ENCODE measurements at places on chromosomes 3 and 15.

- DNase-seq, result no peak
These were observed 17.8 kb downstream of the SUMF1 start for GRCh38 chr3:4449043-4449805.

- DNase-seq, result no peak
These were observed 106.8 kb upstream of the IL12A start for GRCh38 chr3:159881828-159882309.

DNA sequence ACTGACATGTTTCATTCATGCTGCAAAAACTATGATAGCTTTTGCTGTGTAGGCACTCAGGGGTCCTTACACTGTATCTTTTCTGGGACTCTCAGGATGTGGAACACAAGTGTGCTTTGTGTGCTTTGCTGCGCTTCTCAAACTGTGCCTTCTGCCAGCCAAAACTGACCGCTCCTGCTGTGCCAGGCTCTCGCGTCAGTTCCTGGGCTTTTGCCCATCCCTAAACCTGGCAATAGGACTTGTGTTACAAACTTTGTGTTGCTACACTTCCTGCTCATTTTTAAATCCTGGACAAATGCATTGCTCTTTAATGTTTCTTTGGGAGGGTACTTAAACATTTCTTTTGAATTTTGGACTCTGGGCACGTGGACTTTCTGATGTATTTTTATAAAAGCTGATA lies 60.3 kb downstream of the DIPK2A start:
- DNase-seq, result no peak

DNA sequence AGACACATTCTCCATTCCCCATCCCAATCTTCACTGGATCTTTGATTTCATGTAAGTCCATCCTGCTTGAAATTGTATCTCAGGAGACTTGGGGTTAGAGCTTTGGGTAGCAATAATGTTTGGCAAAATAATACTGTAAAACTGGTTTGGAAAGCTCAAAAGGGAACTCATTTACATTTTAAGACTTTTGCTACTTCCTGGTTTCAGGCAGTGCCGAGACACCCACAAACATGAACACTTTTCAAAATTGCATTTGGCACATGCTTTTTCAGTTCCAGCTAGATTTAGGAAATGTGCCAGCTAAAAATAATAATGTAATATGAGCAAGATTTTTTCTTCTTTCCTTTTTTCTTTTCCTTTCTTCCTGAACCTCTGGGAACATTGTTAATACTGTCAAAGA lies 145.7 kb upstream of the CBLB start:
- no peak for DNase-seq

- no peak for DNase-seq
These were observed 24.6 kb upstream of the APEH start for GRCh38 chr3:49649576-49649975.

GRCh38 chr15:98683831-98684230 lies 35.5 kb downstream of the IGF1R start:
- no peak for DNase-seq

DNA sequence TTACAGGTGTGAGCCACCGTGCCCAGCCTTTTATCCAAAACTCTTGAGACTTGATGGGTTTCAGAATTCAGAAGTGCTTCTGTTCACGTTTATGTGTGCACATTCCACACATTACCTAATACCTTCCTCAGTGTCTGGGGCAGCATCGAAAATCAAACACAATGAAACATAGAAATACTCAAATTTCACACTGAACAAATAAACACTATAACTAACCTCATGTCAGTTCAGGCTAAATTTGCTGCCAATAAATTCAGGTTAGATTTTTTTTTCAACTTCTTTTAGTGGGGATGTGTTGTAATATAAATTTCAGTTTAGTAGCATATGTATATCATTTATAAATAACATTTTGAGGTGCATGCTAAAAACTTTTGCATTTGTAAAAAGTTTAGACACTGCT lies 2.8 kb downstream of the EIF2AK4 start:
- DNase-seq, result no peak

DNA sequence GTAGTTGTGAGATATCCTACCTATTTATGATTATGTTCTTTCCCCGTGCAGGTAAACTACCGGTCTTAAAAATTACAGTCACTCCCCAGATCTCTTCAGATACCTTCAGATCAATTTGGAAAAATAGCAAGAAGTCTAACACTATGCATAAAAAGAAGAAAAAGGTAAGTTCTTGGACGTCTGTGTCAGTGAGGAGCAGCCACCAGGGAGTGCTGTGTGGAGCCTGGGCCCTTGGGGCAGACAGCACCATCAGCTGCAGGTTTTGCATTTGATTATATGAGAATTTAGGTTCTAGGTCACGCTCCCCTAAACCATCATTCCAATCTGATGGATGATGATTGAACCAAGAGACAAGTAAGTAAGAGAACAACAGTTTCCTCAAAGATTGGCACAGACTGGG lies 8.9 kb upstream of the RNF7 start:
- DNase-seq, result no peak

DNA sequence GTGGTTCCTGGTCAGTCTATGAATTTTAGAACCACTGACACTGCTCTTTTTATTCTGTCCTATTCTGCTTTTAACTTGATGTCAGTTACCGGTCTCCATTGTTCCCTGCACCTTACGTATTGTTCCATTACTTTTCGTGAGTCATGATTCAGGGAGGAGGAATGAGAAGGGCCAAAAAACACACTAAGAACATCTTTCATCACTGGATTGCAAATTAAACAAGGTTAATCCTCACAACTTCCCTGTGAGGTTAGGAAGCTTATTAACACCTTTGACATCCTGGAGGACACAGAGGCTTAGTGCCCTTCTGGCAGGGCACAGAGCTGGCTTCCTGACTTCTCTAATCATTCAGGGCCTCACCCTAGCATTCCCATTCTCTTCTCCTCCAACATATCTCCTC lies 227.6 kb upstream of the SATB1 start:
- no peak for DNase-seq

GRCh38 chr3:116176974-116177555 lies 268.2 kb downstream of the LSAMP start:
- DNase-seq, result no peak
